Fibroblast of the aortic adventitia (primary cell): ENCODE measurements at places on chromosomes 2 and 18. TPM values are rescaled to one million over a fixed set of nuclear protein-coding genes. Genes with fewer than 3 reads are reported as not detected.

- no peak for DNase-seq
These were observed 29.3 kb upstream of the MFSD6 start for GRCh38 chr2:190378880-190379237.

- peak; percentile 72 for DNase-seq
These were observed 42.1 kb upstream of the EVA1A start for GRCh38 chr2:75602724-75603342.

DNA sequence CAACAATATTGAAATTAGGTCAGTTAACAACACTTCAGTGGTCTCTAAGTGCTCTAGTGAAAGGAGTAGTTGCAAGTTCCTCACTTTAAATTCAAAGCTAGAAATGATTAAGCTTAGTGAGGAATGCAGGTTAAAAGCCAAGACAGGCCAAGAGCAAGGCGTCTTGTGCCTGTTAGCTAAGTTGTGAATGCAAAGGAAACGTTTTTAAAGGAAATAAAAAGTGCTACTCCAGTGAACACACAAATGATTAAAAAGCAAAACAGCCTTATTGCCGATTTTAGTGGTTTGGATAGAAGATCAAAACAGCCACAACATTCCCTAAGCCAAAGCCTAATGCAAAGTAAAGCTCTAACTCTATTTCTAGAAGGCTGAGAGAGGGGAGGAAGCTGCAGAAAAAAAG lies 44.7 kb downstream of the ANTXR1 start:
- no peak for DNase-seq

DNA sequence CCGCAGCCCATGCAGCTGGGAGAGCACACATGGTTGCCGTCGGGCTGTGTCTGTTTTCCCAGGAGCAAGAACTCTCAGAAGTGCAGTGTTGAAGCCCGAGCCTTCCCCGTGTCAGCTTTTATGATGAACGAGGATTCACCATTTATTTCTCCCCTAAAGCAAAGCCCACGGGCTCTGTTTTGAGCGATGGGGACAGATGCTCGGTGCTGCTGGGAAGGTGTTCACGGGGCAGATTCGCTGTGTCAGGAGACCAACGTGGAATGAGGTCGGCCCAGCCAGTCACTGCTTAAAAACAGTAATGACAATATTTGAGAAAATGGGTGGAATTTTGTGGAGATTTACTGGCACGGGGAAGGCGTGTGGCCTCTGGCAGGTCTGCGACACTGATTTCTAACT lies 43.9 kb downstream of the NFATC1 start:
- no peak for DNase-seq

DNA sequence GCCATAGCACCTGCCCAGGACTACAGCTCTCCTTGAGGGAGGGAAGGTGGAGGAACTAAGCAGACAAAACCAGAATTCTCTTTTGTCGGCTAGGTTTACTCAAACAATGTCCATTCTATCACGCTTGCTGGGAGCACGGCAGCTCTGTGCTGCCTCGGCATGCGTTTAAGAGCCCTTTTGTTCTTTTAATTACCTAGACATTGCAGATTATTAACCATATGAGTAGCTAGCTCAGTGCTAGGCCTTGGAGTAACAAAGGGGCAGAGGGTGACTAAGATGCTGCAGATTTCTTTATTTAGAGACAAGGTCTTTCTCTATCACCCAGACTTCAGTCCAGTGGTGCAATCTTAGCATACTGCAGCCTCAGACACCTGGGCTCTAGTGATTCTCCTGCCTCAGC lies 11.1 kb downstream of the MSGN1 start:
- DNase-seq = no peak

DNA sequence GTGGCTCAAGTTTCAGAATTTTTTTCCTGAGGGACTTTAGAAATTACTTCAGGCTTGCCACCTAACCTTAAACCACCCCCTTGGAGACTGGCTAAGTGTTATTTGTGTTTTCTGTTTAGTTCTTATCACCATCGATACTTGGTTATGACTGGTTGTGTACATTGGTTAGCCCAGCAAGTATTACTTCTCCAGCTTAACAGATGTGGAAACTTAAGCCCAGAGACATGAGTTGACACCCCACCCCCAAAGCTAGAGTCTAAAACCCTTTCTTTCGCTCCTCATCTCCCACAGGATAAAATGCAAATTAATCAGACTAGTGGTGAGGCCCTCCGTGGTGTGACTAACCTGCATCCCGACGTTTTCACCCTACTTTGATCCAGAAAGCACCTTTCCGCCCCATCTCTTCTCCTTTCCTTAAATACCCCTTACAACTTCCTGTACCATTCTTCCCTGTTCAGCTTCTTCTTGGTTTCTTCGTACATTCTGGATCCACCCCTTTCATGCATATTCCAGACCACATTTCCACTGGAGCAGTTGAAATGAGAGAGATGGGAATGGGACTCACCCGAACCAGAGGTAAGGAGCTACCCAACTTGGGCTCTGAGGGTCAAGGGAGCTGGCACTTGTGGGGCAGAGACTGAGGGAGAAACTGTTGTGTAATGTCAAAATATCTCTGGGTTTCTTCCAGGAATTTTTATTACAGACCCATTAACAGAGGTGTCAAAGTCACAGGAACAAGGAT lies 819 bp upstream of the MAP3K2 start:
- DNase-seq = no peak

GRCh38 chr2:8633735-8634313 lies 48.0 kb upstream of the ID2 start:
- DNase-seq = peak; percentile 76

DNA sequence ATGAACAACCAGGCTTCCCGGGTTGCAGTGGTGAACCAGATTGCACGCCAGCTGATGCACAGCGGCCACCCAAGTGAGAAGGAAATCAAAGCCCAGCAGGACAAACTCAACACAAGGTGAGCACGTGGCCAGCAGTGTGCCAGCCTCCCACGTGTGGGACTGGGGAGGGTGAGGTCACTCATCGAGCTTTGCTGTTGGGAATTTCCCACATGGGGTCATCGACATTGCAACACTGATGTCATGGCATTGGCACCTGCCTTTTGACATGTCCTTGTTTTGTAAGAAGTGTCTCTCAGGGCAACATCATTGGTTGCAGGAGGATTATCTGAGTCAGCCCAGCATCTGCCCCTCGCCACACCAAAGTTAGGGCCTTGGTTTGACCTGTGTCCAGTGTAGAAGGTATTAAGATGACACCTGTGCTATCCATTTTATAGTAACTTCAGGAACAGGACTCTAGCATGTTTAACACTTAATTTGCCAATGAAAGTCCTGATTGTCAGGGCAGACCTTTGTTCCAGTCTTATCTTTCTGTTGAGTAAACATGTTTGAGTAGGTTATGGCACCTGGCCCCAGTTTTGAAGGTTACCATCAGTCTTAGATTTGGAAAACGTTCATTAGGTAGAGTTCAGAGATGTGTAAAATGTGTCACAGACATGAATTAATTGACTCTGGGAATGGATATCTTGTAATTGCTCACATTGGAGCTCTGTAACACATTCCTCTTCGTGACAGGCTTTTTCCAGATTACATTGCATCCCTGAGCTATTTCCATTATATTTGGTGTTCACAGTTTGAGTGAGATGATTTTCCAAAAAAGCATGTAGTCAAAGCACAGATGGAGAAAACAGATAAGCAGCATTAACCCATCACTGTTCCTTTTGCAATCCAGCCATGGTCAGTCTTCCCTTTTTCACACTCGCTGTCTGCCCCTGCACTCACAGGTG lies 93.3 kb upstream of the EML6 start:
- peak; percentile 68 for DNase-seq

DNA sequence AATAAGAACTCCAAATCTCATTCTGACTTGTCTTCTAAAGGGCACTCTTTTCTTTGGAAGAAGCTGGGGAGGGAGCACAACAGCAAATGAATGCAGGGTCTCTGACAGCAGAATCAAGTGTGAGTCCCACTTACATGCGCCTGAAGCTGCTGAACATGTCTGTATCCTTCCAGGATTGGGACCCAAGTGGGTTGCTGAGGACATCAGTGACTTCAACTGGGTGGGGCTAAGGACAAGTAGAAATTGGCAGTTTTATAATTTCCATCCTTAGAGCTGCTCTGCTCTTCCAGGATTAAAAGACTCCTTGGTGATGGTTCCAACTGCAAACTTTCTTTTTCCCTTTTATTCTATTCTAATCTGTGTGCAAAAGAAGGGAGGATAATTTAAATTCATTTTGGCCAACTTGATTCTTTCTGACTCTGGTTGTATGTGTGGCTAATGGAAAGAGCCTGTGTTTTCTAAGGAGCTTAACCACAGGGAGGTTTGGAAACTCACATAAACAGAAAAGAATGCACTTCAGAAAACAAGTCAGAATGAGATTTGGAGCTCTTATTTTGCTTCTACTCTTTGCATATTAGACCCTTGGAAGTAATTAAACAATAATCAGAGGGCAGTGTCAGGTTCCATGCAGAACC lies 20.6 kb downstream of the ANTXR1 start:
- DNase-seq = no peak

DNA sequence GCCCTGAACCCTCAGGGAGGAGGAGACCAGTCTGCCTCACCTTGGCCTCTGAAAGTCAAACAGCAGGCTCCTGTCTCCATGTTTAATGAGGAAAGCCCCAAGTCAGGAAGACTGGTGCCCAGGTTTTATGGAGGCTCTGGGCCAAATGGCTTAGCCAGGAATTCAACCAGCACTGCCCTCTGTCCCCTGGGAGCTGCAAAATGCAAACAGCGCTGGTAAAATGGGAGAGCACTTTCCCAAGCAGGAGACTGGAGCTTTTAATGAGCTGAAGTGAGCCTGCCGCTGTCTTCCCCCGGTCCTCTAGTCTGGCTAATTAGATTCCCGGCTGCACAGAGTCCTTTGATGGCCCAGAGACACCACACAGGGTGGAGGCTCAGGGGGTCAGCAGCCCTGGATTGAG lies 276.0 kb upstream of the TRIB2 start:
- no peak for DNase-seq

- peak; percentile 45 for DNase-seq
These were observed 49.3 kb downstream of the ALPK2 start for GRCh38 chr18:58579561-58580047.

DNA sequence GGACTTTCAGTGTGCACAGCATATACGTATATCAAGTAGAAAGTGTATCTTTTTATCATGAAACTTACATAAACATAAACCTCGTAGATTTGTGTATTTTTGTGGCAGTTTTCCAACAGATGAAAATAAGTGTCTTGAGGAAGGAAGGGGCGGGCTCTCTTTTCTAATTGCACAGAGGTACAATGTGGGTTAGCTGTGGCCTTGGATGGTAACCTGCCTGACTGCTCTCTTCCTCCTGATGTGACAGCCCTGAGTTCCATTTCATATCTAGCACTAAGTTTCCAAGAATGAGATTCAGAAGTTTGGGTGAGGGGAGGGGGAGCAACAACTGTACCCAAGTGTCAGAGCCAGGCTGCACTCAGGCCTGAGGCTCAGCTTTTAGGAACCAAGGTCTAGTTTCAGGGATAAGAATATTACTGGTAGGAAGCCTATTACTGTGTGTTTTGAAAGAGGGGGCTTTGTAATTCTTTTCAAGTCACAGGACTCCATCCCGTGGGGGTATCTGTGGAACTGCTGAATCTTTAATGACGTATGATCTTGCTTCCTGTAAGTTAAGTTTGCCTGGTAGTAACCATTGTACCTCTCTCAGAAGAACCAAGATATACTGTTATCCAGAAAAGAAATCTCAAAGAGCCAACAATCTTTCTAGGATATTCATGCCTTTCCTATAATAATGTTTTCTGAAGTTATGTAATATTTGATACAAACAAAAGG lies 483.7 kb downstream of the PTPRM start:
- DNase-seq = no peak

GRCh38 chr2:50556502-50556901 lies 475.4 kb downstream of the NRXN1 start:
- DNase-seq = no peak

DNA sequence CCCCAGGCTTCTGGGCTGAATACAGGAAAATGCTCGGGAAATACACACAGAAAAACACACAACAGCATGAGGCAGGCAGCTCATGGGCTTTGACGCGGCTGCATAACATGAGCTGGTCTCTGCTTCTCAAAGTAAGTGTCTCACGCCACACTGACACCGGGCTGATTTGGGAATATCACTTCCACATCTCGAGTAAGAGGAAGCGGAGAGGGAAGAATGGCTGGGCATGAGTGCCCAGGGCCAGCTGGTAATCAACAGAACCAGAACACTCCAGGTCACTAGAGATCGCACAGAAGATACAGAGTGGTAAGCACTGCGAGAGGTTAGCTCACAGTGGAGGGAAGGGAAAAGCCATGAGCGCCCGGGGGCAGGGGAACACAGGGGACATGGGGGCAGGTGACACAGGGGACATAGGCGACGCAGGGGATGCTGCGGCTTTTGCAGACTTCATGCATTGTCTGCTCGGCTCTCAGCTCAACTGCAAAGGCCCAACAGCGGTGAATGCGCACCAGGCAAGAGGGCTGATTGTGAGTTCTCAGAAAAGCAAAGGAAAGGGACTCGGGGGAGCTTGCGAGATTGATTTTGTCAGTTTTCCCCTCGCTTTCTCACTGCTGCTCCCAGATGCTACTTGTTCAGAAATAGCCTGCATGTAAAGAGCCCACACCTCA lies 141.4 kb downstream of the MBP start:
- no peak for DNase-seq

GRCh38 chr2:26438926-26439325 lies 37.2 kb downstream of the DRC1 start:
- no peak for DNase-seq

GRCh38 chr2:39377226-39377939 lies 59.7 kb downstream of the MAP4K3 start:
- no peak for DNase-seq

GRCh38 chr18:5543036-5543680 lies 639 bp downstream of the EPB41L3 start:
- no peak for DNase-seq

- DNase-seq = no peak
These were observed 334.5 kb upstream of the SPHKAP start for GRCh38 chr2:228516019-228516418.

DNA sequence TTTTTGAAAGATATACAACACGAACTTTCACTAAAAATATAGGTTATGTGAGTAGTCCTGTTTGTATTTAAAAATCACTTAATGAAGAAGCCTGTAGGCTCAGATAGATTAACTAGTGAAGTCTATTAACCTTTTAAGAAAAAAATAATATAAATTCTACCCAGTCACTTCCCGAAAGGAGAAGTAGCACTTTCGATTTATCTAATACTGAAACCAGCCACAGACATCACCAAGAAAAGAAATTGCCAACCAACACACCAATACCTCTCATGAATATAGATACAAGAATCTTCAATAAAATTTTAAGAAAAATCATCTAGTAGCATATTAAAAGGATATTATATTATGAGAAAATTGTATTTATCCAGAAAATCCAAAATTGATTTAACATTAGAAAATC lies 160.5 kb downstream of the GALNT13 start:
- DNase-seq = no peak

Gene CIB4
- total RNA-seq = not detected in 2 replicates

Gene TEX44
- total RNA-seq = not detected in 2 replicates

Gene SEPTIN2
- 472 and 546 TPM in 2 replicates for total RNA-seq

Gene STPG4
- 0.09 TPM in 1 of 2 replicates, not detected in the other for total RNA-seq

Gene TMEM198
- 1.1 and 2.8 TPM in 2 replicates for total RNA-seq
